ENCODE measurements at places on chromosomes 1 and 21.

DNA sequence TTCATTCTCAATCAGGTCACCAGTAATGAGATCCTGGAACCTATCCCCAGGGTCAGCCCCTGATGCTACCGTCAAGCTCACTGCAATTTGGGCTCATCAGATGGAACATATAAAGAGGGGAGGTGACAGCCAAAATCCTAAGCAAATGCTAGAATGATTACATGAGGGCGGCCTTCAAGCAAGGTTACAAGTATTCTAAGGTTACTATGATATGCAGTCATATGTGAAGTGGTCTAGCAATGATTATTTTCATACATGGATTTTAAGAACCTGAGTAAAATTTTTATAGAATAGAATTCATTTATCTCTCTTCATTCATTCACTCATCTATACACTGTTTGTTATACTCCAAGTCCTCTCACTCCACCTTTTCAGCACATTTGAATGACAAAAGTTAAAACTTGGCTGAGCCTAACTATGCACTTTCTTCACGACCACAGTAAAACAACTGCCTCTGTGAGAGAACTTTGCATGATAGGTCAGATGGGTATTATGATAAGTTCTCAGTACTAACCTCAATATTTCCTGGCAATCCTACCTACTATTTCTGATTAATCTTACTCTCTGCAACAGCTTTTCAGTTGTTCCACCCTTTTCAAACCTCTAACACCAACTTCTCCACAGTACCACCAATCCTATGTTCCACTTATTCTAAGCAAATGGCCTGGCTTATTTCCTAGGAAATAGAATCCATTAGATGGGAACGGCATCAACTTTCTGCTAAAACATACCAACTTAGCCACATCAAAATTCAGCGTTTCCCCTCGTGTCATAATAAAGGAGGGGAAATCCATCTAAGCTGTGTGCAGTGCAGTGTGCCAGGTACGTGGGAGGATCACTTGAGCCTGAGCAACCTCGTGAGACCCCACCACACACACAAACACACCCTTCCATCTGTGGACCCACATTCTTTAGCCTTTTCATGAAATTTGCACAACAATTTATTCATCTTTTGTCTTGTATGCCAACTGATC lies 32.0 kb downstream of the LHX9 start:
- DNase-seq: peak; percentile 51

DNA sequence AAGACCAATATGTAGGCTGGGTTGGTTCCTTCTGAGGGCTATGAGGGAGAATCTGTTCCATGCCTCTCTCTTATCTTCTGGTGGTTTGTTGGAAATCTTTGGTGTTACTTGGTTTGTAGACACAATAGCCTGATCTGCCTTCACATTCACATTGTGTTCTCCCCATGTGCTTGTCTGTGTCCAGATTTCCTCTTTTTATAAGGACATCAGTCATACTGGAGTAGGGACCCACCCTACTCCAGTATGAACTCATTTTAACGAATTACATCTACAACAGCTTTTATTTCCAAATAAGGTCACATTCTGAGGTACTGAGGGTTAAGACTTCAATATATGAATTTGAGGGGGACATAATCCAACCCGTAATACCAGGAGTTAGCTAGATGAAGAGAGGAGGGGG lies 75.9 kb downstream of the DISP1 start:
- DNase-seq: no peak

- no peak for DNase-seq
Measured at GRCh38 chr1:53339736-53340635, 12.1 kb upstream of the LRP8 start.

DNA sequence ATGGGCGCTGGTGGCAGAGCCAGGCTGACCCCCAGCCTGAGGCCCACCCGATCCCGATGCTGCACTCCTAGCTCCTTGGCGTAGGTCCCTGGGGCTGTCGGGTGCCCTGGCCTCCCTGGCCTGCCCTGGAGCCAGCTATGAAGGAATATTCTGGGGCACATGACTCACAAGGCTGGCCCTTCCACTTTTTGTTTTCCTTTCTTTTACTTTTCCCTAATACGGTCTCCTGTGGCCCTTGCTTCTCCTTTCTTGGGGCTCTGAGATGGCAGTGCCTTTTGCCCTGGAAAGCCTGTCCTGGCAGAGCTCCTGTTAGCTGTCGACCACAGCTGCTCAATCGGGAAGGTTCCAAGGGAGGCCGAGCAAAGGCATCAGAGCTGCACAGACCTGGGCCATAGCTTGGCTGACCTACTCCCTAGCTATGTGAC lies 22.1 kb downstream of the ARHGEF10L start:
- DNase-seq: no peak

DNA sequence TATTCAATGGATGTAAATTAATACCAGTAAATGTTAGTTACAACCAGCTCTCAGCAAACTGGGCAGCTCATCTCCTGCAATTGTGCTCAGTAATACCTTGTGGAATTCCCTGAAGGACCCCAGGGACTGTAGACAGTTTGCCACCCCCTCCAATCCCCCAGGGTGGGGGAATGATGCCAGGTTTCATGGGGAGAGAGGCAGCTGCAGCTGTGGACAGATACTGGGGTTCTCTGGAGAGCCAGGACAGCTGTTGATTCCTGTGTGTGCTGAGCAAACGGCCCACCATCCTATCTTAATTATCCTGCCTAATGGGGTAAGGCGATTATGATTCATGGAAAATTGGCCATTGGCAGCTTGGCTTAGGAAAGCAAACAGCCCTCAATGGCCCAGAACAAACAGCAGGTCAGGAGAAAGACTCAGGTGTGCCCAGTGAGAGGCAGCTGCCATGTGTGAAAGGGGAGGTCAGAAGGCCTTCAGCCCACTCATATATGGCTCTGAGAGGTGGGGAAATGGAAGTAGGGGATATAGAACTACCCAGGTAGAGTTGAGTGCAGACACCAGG lies 148.9 kb upstream of the CTTNBP2NL start:
- DNase-seq: no peak

GRCh38 chr1:20321573-20321972 lies 30.9 kb downstream of the VWA5B1 start:
- no peak for DNase-seq

DNA sequence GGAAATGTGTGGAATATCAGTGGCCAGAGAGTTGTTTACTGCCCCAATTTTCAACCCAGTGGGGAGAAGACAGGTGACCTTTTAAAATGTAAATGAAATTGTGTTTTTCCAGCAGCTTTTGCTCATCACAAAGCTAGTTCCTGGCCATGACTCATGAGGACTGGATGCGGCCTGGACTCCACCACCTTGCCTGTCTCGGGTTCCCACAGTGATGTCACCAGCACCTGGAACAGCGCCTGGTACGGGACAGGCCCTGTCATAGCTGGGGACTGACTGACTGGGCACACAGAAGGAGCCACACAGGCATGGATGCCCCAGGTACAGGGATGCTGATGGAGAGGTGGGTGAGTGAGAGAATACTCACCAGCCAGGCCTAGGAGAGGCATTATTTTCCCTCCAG lies 277.1 kb downstream of the AJAP1 start:
- no peak for DNase-seq

DNA sequence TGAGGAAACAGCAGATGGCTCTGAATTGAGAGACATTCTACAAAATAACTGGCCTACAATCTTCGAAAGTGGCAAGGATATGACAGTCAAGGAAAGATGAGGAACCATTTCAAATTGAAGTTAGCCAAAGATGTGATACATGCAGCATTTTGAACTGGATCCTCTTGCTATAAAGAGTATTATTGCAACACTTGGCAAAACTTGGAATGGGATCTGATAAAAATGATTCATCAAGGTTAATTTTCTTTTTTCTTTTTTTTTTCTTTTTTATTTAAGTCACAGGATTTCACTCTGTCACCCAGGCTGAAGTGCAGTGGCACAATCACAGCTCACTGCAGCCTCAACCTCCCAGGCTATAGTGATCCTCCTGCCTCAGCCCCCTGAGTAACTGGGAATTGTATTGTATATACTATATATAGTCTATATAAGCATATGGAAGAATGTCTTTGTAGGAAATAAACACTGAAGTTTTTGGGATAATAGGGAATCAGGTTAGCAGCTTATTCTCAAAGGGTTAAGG lies 49.8 kb upstream of the GJA8 start:
- no peak for DNase-seq

GRCh38 chr1:232705815-232706575 lies 76.1 kb upstream of the SIPA1L2 start:
- DNase-seq: no peak

- DNase-seq: no peak
Measured at GRCh38 chr1:166814611-166815010, 24.7 kb upstream of the POGK start.

DNA sequence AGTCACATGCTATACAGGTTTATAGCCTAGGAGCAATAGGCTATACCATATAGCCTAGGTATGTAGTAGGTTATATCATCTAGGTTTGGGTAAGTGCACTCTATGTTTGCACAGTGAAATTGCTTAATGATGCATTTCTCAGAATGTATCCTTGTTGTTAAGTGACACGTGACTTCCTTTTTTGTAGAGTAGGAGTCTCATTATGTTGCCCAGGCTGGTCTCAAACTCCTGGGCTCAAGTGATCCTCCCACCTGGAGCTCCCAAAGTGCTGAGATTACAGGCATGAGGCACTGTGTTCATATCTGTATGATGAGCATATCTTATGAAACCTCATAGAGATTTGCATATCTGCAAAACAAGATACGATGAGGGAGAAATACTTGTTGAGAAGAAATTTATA lies 13.8 kb upstream of the ABCB10 start:
- DNase-seq: no peak

- no peak for DNase-seq
Measured at GRCh38 chr21:45917241-45917640, 64.3 kb upstream of the COL6A1 start.

DNA sequence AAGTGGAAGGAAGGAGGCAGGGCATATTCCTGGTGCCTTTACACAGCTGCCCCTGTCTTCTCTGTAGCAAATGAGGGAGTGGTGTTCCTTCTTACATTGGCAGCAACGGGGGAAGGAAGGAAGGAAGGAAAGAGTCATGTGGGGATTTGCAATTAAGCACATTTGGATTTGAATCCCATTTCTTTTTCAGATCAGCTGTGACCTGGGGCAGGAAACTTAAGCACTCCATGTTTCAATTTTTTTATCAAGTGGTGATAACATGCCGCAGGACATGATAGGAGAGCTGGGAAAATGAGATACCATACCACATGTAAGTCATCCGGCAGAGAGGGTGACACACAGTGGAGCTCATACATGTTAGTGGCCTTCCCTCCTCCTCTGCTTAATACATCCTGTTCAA lies 186.8 kb downstream of the APP start:
- peak; percentile 2 for DNase-seq

DNA sequence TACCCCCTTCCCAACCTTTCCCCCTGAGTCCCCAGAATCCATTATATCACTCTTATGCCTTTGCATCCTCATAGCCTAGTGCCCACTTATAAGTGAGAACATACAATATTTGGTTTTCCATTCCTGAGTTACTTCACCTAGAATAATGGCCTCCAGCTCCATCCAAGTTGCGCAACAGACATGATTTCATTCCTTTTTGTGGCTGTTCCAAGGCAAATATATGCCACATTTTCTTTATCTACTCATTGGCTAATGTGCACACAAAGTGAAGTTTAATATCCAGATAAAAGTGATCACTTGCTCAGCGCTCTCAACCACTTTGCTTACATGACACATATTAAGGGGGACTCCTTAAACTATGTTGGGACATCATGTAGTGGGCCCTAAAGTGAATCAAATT lies 72.4 kb upstream of the TIAM1 start:
- DNase-seq: no peak

- DNase-seq: no peak
Measured at GRCh38 chr1:208228026-208228425, 16.2 kb downstream of the PLXNA2 start.

DNA sequence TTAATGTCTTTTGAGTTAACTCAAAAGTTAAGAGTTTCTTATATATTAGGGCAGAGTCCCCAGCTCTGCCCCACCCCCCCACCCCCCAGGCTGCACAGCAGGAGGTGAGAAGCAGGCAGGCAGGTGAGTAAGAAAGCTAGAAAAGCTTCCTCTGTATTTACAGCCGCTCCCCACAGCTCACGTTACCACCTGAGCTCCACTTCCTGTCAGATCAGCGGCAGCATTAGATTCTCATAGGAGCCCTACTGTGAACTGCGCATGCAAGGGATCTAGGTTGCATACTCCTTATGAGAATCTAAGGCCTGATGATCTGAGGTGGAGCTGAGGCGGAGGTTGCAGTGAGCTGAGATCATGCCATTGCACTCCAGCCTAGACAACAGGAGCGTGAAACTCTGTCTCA lies 81.9 kb downstream of the SIM2 start:
- no peak for DNase-seq

GRCh38 chr21:35818597-35818996 lies 241.7 kb downstream of the SETD4 start:
- DNase-seq: no peak

DNA sequence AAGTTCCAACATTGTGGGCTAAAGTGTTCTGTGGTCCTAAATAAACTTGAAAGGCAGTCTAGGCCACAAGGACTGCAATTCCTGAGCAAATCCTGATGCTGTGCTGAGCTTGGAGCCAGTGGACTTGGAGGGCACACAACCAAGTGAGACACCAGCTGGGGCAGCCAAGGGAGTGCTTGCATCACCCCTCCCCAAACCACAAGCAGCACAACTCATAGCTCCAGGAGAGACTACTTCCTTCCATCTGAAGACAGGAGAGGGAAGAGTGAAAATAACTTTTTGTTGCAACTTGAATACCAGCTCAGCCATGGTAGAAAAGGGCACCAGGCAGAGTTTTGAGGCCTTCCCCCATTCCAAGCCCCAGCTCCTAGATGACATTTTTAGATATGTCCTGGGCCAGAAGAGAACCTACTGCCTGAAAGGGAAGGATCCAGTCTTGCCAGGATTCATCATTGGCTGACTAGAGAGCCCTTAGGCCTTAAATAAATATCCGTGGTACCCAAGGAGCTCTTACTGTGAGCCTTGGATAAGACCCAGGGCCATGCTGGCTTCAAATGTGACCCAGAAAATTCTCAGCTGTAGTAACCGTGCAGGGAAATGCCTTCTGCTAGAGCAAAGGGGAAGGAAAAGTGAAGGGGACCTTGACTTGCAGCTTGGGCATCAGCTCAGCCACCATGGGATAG lies 35.4 kb upstream of the LRRC8B start:
- DNase-seq: peak; percentile 23

DNA sequence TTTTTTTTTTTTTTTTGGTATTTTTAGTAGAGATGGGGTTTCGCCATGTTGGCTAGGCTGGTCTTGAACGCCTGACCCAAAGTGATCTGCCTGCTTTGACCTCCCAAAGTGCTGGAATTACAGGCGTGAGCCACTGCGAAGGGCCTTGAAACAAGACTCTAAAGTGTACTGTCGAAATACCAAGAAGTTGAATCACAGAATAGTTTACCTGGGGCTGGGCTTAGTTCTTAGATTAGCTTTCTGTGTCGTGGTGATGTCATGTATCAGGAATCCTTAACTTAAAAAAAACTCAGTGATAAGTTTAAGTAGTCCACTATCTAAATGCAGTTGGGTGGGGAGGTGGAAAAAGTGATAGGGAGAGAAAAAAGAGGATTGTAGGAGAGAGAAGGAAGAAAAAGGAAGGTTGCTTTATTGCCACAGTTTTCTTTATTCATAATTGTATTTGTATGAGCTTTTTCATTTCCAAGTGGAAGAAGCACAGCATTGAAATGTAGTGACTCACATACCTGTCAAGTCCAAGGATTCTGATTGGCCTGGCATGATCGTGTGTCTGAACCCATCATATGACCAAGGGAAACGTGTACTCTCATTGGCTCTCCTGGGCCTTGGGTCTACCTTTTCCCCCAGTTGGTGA lies 13.4 kb downstream of the ITSN1 start:
- no peak for DNase-seq

All from hematopoietic multipotent progenitor cell treated with erythropoietin and hydrocortisone succinate and interleukin-3 and kit ligand, for 6 days (in vitro differentiated cells).